ENCODE measurements at places on chromosomes 2 and 18.

DNA sequence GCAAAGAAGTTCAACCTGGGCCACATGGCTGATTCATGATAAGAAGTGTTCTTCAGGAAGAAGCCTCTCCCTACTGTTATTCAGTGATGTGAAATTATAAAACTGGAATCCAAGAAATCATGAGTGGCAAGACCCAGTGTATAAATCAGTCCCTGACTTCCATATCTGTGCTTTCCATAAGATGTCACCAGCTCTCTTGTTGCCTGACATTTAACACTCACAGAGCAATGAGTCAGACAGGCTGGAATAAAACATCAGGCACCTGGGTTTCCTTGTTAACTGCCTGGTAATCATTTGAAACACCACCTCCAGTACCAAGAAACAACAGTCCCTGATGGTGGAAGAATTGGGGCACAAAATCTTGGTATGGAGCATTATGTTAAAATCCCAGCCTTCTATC lies 76.1 kb downstream of the SCG2 start:
- DNase-seq, result no peak

GRCh38 chr2:27356382-27357181 lies at the start of gene GTF3C2:
Gene GTF3C2 (minus strand): TSS chr2:27356764. CDS start chr2:27343554, 13,210 bp downstream.
- DNase-seq, result peak; percentile 94

DNA sequence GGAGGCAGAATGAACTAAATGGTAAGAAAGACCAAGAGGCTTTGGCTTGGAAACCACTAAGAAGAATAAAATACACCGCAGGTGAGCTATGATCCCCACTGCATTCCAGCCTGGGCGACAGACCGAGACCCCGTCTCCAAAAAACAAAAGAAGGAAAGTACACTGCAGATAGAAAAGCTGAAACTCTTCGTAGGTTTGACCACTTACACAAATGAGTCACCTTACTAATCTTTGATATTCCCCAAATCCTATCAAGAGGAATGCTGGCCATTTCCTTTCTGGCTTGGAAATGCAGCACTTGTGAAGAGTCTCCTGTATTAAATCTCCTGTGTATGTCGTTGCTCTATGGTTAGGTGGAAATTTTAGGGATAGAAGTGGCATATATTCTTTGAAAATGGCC lies 108.8 kb downstream of the MTCL1 start:
- no peak for DNase-seq

DNA sequence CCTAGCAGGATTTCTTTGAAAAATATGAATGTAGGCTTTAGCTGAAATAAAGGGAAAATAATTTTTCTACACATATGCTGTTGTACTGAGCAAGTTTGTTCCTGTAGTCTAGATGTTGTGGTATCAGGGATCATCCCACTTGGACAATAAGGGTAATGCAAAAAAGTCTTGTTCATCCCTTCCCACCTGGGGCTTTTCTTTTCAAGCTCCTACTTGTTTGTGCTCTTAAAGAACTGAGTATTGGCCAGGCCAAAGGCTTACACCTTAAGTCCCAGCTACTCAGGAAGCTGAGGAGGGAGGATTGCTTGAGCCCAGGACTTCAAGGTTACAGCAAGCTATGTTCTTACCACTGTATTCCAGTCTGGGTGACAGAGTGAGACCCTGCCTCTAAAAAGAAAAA lies 35.5 kb downstream of the ZC3H6 start:
- no peak for DNase-seq

DNA sequence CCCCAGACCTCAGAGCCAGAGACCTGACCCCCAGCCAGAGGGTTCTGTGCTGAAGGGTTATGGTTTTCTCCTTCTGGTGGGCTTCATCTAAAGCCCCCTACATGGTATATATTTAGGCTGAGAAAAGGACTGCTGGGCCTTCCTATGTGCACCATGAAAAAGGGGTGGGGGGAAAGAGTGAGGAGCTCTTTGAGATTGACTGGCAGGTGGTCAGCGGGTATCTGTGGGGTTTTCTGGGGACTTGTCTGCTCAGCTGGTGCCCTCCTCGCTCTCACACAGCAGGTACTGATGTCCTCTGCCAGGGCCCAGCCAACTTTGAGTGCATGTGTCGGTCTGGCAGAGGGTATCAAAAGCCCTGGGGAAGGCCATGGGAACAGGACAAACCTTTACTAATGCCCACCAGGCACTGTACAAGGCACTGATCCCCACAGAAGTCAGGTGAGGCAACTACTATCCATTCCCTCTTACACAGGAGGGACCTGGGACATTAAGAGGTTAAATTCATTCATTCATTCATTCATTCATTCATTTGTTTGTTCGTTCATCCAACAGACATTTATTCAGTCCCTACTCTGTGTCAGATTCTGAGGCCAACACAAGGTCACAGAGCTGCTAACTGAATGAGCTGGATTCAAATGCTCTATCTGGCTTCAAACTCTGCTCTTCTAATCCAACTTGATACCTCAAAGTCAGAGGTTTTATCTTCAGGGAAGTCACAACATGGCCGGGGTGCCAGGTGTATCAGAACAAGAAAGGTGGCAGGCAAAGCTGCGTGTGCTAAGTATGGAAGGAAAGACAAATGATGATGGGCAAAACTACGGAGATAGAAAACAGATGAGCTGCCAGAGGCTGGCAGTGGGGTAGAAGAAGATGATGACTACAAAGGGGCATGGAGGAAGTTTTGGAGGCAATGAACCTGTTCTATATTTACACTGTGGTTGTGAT lies 44.6 kb downstream of the REEP1 start:
- DNase-seq, result no peak
